ENCODE measurements at places on chromosomes 5 and 9. TPM values are rescaled to one million over a fixed set of nuclear protein-coding genes. Genes with fewer than 3 reads are reported as not detected.

Gene DOCK2
- total RNA-seq: 33.1 TPM

Gene TMEM171
- not detected for total RNA-seq

Gene CAMK2A
- not detected for total RNA-seq

Gene ESM1
- not detected for total RNA-seq

Gene PKD2L2
- not detected for total RNA-seq

GRCh38 chr5:138354926-138355378, 2.5 kb downstream of the KDM3B start:
- no peaks in the 10 kb centered on the region for H3K36me3 ChIP-seq
- DNase-seq: no peak
- peaks cover 4% of the 10 kb centered on the region for H3K4me1 ChIP-seq
- H3K27me3 ChIP-seq: no peaks in the 10 kb centered on the region
- no peak overlapping the region for H3K27ac ChIP-seq
- H3K4me3 ChIP-seq: peak overlapping the region; percentile 96

GRCh38 chr5:179409806-179410205, 64.5 kb upstream of the ADAMTS2 start:
- H3K4me3 ChIP-seq: no peak overlapping the region
- H3K27ac ChIP-seq: no peak overlapping the region
- no peaks in the 10 kb centered on the region for H3K36me3 ChIP-seq
- no peak for DNase-seq
- H3K4me1 ChIP-seq: no peaks in the 10 kb centered on the region

DNA sequence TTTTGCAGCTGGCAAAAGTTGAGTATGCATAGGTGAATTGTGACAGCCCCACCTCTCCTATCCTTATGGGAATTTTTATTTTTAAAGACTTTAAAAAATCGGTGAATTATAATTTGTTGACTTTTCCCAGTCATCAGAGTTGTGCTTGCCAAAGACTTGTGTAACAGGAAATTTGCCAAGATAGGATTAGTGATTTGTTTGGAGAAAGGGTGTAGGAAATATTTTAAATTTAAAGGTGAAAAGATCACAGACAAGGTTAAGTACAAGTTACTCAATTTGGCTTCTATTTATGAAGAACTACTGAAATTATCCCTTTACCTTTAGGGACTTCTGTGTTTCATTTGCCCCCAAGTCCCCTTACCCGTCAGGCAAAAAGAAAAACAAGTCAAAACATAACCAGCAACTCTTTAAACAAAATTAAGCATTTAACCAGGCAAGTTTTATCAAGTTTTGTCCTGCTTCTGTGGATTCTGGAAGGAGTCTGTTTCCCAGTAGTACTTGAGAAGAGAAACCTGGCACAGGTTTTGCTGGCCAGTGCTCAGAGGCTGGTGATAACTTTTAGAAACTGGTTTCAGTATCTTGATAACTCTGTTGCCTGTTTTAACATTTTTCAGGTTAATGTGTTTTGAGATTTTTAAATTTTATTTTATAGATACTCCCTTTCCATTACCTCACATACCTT, 285.4 kb downstream of the MAST4 start:
- no peak for DNase-seq
- H3K27me3 ChIP-seq: no peaks in the 10 kb centered on the region
- no peaks in the 10 kb centered on the region for H3K36me3 ChIP-seq
- peak overlapping the region; percentile 49 for H3K27ac ChIP-seq

- peak within 1 kb of the TSS; percentile 77 for H3K27ac ChIP-seq
- no peaks in the 10 kb centered on the region for H3K36me3 ChIP-seq
- no peak for DNase-seq
Measured at GRCh38 chr9:6215562-6215961, at the start of gene IL33. TSS of gene IL33 (plus strand) at chr9:6215807. CDS start at chr9:6241695, 25,888 bp downstream.

GRCh38 chr5:1864896-1865440, 17.8 kb downstream of the IRX4 start:
- peaks cover 6% of the 10 kb centered on the region for H3K27me3 ChIP-seq
- no peak for DNase-seq
- H3K4me3 ChIP-seq: no peak overlapping the region
- H3K27ac ChIP-seq: no peak overlapping the region
- H3K36me3 ChIP-seq: no peaks in the 10 kb centered on the region

- H3K36me3 ChIP-seq: no peaks in the 10 kb centered on the region
- H3K4me1 ChIP-seq: no peaks in the 10 kb centered on the region
Measured at GRCh38 chr9:75112789-75113188, 24.5 kb downstream of the OSTF1 start.

DNA sequence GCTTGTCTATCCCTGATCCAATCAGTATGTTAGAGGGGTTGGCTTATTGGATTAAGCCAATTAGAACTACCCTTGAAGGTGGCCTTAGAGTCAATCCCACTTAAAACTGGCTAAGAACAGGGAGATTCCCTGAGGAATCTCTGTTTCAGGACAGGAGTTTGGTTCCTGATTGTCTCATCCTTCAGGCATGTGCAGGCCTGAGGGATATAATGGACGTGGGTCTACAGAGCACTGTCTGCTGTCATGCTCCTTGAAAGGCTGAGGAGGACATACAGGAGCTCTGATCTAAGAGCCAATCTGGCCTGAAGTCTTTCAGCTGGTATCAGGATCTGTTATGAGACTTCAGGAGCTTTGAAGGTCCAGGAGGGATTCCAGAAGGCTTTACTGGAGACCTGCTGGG, 36.2 kb upstream of the PRXL2C start:
- H3K27ac ChIP-seq: no peak overlapping the region
- H3K4me3 ChIP-seq: no peak overlapping the region
- H3K27me3 ChIP-seq: no peaks in the 10 kb centered on the region
- DNase-seq: no peak

GRCh38 chr9:89435071-89435823, 62.7 kb downstream of the SEMA4D start:
- no peak for DNase-seq
- H3K27me3 ChIP-seq: no peaks in the 10 kb centered on the region
- H3K4me3 ChIP-seq: no peak overlapping the region
- no peaks in the 10 kb centered on the region for H3K4me1 ChIP-seq

GRCh38 chr9:103837940-103838339, 256.2 kb upstream of the SMC2 start:
- no peaks in the 10 kb centered on the region for H3K4me1 ChIP-seq
- H3K27ac ChIP-seq: no peak overlapping the region
- no peaks in the 10 kb centered on the region for H3K27me3 ChIP-seq
- no peak for DNase-seq

DNA sequence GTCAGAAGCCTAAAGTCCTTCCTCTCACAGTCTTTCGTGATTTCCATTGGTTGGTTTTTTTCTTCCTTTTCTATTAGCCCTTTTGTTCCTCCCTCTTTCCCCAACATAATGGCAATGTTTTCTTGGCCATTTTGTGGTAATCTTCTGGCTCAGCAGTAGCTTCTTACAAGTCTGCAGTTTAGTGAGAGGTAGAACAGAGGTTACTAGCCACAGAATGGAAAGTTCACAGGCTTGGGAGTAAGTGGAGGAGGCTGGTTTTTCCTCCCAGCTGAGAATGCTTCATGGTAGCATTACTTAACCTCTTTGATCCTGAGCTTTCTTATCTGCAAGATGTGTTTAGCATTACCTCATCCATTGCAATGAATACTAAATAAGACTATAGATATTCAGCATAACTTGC, 346.9 kb downstream of the NFIB start:
- H3K4me1 ChIP-seq: no peaks in the 10 kb centered on the region
- no peak for DNase-seq
- no peak overlapping the region for H3K4me3 ChIP-seq
- H3K27ac ChIP-seq: no peak overlapping the region
- H3K36me3 ChIP-seq: no peaks in the 10 kb centered on the region

- H3K27ac ChIP-seq: no peak overlapping the region
- H3K36me3 ChIP-seq: no peaks in the 10 kb centered on the region
- DNase-seq: no peak
- no peaks in the 10 kb centered on the region for H3K4me1 ChIP-seq
Measured at GRCh38 chr9:98854266-98854665, 46.8 kb downstream of the GALNT12 start.

- no peaks in the 10 kb centered on the region for H3K4me1 ChIP-seq
- no peak for DNase-seq
- H3K27me3 ChIP-seq: no peaks in the 10 kb centered on the region
- H3K4me3 ChIP-seq: no peak overlapping the region
Measured at GRCh38 chr5:10115669-10116068, 134.0 kb downstream of the ATPSCKMT start.

All from ascending aorta (tissue), 2 donors.